ENCODE measurements at places on chromosomes 7 and 10. TPM values are rescaled to one million over a fixed set of nuclear protein-coding genes. Genes with fewer than 3 reads are reported as not detected.

The SPDYE1 gene
- total RNA-seq = not detected

The NRAP gene
- not detected for total RNA-seq

The ASZ1 gene
- not detected for total RNA-seq

The NODAL gene
- not detected for total RNA-seq

The OPN4 gene
- not detected for total RNA-seq

The TLX1 gene
- not detected for total RNA-seq

The OR6B1 gene
- not detected for total RNA-seq

The PNLIPRP2 gene
- total RNA-seq = not detected

The NXPH1 gene
- total RNA-seq = not detected

The COL28A1 gene
- 0.38 TPM for total RNA-seq

The HOXA7 gene
- 16.8 TPM for total RNA-seq

The PRTFDC1 gene
- total RNA-seq = 16.6 TPM

The GDF2 gene
- not detected for total RNA-seq

The BAIAP2L1 gene
- 15.2 TPM for total RNA-seq

The PAPOLB gene
- total RNA-seq = under 0.01 TPM

The CDC14C gene
- total RNA-seq = not detected

The IPMK gene
- total RNA-seq = 2.6 TPM

The TMEM236 gene
- not detected for total RNA-seq

The MEOX2 gene
- 0.13 TPM for total RNA-seq

The HOXA2 gene
- 2.4 TPM for total RNA-seq

The TMEM225B gene
- total RNA-seq = 0.51 TPM

The SPDYE16 gene
- not detected for total RNA-seq

The FAM25C gene
- total RNA-seq = not detected

The CPSF4 gene
- 23.1 TPM for total RNA-seq

The MOGAT3 gene
- total RNA-seq = not detected

The ELFN1 gene
- total RNA-seq = 0.49 TPM

The KLF14 gene
- not detected for total RNA-seq

The NT5C2 gene
- 30.6 TPM for total RNA-seq

The CYP3A4 gene
- not detected for total RNA-seq

The ADRB1 gene
- total RNA-seq = not detected

The HOGA1 gene
- 18.4 TPM for total RNA-seq

The PIP gene
- not detected for total RNA-seq

The KMT2C gene
- 14.8 TPM for total RNA-seq

The CTBP2 gene
- total RNA-seq = 68.8 TPM

The TMED4 gene
- total RNA-seq = 60.5 TPM

The FFAR4 gene
- not detected for total RNA-seq

The AKR1E2 gene
- total RNA-seq = 2.5 TPM

The GRID1 gene
- 0.13 TPM for total RNA-seq

The TAF3 gene
- 1.6 TPM for total RNA-seq

The ESYT2 gene
- 74.9 TPM for total RNA-seq

The TMEM243 gene
- 30.3 TPM for total RNA-seq

The PKD2L1 gene
- total RNA-seq = not detected

The ZCCHC24 gene
- 10.3 TPM for total RNA-seq

The TM9SF3 gene
- 43.5 TPM for total RNA-seq

The GSDME gene
- 41.2 TPM for total RNA-seq

The DKK1 gene
- 13.7 TPM for total RNA-seq

The CRTAC1 gene
- 0.65 TPM for total RNA-seq

The COL17A1 gene
- not detected for total RNA-seq

The ZNF22 gene
- 11.8 TPM for total RNA-seq

The TMEM184A gene
- 4.4 TPM for total RNA-seq

The IDI2 gene
- total RNA-seq = not detected

Data from mesangial cell (primary cell).